Prostate gland (tissue), 2 donors: ENCODE measurements at places on chromosomes 7 and 10. TPM values are rescaled to one million over a fixed set of nuclear protein-coding genes. Genes with fewer than 3 reads are reported as not detected.

Gene ITIH5
- 13.5 TPM for total RNA-seq

Gene BLNK
- 4.8 TPM for total RNA-seq

DNA sequence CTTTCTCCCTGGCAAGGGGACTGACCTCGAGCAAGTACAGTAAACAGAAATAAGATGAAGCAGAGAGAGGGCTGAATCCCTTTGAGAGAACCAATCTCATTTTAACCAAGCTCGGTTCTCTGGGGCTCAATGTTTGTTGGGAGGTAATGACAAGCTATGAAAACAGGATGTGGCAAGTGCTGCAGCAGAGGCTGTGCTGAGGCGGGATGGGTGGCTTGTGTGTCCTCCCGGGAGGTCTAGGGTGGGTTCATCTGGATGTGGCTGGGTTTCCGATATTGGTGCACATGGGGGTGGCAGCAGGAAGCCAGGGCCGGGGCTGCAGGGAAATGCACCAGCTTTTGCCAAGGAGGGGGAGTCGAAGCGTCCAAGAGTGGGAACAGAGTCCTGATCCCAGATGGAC, 84.5 kb downstream of the AOAH start:
- DNase-seq: no peak

DNA sequence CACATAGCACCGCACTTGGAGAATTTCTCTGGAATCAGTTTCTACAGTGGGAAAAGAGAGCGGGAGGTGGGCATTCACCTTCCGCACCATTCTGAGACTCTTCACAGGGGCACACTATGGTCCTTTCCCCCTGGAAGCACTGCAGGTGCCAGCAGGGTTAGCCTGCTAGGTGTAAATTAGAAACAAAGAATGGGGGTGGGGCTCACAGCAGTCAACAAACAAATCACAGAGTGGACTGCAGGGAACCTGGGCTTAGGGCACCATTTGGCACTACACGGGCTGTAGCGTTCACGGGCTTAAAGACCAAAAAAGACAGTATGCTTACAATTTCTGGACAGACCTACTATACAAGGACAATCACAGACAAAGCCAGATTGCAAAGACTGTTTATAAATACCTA, 8.0 kb upstream of the PKD1L1 start:
- no peak for DNase-seq

Gene NAT16
- not detected for total RNA-seq

DNA sequence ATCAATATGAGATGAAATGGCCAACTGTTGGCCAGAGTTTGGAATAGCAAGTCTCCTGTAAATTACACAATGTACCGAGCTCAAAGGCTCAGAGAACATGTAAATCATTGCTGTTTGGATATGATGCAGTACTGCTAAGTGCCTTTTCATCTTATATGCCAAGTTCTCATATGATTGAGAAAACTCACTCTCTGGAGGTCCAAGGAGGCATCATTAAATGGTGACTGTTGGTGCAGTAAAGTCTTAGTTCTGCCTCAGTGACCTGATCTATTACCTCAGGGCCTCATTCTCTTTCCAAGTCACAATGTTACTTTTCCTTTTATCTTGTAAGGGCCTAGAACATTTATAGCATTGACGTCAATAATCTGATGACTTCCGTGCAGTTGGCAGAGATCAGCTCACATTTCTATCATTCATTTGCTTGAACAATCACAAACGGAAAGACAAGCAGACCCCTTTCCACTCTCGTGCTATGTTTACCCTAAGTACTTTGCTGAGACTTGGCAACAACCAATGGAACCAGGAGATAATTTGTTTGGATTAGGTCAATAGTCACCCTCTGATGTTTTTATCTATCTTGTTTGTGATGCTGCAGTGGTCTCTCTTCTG, 32.6 kb upstream of the PDK4 start:
- DNase-seq: no peak

DNA sequence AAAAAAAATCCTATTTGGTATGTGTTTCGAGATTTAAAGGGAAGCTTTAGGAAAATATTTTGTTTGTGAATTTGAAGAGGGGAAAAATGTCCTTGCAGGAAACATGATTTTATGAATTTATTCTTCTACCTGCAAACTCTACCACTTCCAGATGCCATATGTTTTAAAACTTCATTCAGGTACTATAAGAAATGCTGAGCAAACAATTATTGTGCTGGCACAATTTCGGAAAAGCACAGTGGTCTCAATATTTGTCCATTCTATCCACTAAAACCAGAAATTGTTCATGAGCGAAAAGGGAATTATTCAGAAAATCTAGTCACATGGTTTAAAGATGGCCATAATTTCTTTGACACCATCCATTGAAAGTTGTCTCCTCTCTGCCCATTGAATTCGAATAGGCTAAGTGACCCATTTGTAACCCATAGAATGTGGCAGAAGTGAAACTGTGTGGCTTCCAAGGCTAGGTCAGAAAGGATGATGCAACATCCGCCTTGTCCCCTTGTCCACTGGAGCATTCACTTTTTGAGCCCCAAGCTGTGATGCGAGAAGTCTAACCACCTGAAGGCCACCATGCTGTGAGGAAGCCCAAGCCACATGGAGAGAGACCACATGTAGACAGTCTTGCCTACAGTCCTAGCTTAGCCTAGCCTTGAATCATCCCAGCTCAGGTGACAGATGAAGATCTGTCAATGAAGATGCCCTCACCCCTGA, 189.8 kb upstream of the PRKCQ start:
- no peak for DNase-seq

DNA sequence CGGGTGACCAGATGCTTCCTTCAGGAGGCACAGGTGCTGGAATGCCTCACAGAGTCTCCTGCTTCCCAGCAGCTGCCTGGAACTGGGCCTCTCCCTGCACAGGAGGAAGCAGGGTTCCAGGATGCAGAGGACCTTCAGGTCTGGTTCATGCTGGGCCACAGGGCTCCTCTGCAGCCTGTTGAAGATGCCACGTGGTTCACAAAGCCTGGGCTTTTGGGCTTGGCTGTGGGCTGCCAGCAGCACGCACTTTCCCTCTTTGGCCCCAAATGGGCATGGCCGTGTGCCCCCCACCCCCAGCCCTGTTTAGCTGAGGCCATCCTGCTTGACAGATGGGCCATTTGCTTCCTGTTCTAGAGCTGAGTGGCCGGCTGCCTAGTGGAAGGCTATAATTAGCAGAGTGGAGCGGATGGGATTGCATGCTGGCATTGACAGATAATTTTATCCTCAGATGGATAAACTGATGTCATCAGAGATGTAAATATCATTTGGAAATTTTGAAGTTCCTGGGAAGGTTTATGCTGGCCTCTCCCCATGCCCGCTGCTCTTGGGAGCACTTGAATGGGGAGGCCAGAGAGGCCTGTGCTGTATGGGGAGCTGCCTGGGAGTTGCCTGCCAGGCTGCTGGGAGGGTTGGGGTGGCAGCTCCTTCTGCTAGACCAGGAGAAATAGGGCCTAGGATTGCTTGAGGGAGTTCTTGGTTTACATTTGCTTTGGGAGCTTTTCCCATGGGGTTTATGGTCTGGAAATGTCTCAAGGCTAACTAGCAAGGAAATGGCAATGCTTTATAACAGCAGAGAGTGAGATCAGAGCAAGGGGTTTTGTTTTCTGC, 28.2 kb downstream of the TSPAN15 start:
- DNase-seq: no peak

GRCh38 chr10:114179148-114179547, at the start of gene TDRD1:
Gene TDRD1 (plus strand): TSS chr10:114179353. CDS start chr10:114187832, 8,479 bp downstream.
- DNase-seq: no peak

DNA sequence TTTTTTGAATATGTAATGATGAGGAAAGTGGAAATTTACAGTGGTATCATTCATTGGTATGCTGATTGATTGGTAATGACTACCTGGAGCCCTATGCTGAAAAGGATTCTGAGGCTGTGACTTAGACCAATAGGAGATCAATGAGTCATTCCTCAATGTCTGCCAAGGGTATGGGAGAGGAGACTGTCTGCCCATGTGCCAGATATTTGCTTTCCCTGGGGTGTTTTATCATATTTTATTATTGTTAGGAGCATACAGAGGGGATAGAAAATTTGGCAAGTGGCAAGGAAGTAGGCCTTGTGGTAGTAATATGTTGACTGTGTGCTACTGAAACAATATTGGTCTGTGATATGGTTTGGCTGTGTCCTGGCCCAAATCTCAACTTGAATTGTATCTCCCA, 54.8 kb downstream of the ASAH2B start:
- no peak for DNase-seq

Gene ANKRD61
- total RNA-seq: not detected

GRCh38 chr7:117048882-117049281, 95.6 kb downstream of the ST7 start:
- DNase-seq: no peak

DNA sequence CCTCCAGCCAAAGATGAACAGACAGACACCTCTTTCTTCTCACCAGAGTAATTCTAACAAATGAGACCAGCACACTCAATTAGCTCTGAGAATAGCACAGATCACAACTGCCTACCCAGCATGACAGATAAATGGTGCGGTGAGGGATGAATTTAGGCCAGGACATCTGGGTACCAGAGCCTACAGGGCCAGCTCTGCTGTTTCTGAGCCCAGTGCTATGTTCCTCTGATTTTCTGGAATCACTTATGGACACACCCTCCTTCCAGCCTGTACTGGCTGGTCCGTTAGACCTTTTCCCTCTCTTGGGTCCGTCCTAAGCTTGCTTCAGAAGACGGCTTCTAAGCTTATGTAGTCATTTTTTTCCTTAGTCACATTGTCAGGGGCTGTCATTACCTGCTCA, 73.6 kb downstream of the INSYN2A start:
- DNase-seq: no peak

- DNase-seq: no peak
These were observed 50.5 kb upstream of the HSPA12A start for GRCh38 chr10:116792817-116793216.
